ENCODE measurements at places on chromosomes 2 and 18. TPM values are rescaled to one million over a fixed set of nuclear protein-coding genes. Genes with fewer than 3 reads are reported as not detected.

DNA sequence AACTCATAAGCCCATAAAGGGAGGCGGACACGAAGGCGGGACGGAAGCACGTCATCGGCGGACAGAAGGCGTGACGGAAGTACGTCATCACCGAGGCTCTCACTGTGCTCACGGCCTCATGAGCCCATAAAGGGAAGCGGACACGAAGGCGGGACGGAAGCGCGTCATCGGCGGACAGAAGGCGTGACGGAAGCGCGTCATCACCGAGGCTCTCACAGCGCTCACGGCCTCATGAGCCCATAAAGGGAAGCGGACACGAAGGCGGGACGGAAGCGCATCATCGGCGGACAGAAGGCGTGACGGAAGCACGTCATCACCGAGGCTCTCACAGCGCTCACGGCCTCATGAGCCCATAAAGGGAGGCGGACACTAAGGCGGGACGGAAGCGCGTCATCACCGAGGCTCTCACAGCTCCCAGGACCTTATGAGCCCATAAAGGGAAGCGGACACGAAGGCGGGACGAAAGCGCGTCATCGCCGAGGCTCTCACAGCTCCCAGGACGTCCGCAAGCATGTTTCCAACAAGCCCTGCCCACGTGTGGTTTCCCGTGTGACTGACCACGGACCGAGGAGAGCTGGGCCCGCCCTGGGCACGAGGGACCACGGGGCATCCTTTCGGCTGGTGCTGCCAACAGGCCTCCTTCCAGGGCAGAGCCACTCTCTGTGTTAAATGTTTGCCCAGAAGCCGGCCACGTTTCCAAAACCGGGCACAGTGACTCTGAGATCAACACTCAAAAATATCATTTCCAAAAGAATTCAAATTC is 182.7 kb upstream of the SALL3 start:
- DNase-seq = no peak

DNA sequence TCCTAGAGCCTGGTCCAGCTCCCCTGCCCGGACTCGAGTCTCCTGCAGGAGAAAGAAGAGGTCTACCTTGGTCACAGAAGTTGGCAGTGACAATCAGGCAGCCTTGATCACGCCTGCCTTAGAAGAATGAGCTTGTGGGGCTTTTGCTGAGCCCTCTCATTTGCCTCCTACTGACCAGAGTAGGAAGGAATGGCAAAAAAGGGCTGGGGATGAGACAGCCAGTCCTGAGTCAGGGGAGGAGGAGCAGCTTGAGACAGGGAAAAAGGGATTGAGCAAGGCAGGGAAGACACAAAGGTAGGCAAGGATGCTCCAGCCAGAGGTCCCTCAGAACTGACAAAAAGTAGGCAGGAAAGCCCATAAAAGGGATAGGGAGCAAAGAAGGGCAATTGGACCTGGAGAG is 6.0 kb downstream of the WDR54 start:
- no peak for DNase-seq

GRCh38 chr2:163621445-163622004 is 114.3 kb downstream of the FIGN start:
- no peak for DNase-seq

DNA sequence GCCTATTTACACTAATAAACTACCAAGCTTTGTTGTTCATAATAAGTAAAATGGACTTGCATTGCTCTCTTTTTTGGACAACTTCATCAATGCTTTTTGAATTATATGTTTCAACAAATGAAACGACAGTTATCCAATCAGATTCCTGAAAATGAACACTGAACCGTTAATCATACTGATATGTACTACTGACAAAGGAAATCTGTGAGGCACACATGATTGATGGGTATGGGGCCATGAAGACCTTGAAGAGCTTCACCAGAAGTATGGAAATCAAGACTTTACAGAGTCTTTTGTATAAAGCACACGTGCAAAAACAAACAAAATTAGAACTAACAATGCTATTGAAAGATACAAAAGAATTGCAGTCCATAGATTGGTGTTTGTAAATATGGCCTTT is 51.2 kb downstream of the HNMT start:
- no peak for DNase-seq

DNA sequence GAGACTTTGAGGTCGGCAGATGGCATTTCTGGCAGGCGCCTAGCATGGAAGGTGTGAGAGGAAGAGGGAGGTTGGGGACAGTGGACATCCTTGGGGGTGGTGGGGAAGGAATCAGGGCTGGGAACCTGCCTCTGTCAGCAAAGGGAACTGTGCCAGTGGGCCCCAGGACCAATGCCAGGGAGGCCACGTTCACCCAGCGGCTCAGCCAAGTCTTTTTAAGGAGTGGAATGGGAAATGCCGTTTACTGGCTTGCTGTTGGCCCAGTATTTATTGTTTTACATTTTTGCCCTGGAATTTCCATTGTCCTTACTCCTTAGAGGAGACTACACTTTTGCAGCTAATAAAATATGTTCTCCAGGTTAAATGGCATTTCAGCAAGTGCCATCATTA is 135.2 kb downstream of the MCFD2 start:
- peak; percentile 62 for DNase-seq

- no peak for DNase-seq
These were observed 199.4 kb upstream of the FN1 start for GRCh38 chr2:215635071-215635787.

GRCh38 chr2:201320701-201321100 is 36.4 kb downstream of the FLACC1 start:
- DNase-seq = no peak

- no peak for DNase-seq
These were observed 714.8 kb downstream of the ADCYAP1 start for GRCh38 chr18:1619507-1619906.

- no peak for DNase-seq
These were observed 43.0 kb upstream of the MGAT4A start for GRCh38 chr2:98773907-98774306.

GRCh38 chr18:3623769-3624545 is 174.0 kb downstream of the TGIF1 start:
- DNase-seq = peak; percentile 84

DNA sequence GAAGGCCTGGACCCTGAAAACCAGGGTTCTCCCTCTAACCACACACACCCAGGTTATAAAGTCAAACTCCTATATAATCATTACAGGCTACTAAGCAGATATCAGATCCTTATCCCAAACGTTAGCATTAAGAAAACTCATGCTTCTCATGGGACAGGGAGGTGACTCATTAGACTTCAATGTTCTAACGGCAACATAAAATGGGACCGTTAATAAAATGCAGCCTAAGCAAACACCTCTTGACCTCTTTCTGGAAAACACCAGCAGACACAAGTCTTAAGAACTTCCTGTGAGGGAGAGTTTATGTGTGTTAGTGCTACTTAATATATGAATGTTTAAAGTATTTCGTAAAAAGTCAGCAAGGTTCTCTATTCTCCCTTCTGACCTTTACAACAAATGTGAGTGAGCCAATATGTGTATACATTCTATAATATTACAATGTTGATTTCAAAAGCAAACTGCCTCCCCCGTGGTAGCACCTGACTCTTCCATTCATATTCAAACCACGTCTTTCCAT is 31.7 kb downstream of the LPIN2 start:
- peak; percentile 59 for DNase-seq

DNA sequence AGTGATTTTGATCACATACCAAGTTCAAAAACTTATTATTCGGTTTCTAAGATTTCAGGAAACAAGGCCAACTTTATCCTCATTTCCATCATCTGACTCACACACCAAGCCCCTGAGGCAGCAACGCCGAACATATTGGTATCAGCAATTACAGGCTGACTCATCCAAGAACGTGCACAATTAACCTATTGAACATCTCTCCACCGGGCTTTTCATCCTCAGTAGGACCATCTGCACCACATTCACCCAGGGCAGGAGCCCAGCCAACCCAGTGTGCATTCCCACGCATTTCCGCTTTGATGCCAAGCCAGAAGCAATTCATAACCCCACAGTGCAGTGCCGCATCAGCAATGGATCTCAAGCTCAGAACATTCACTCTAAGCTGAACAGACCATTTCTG is 52.9 kb downstream of the SCG2 start:
- no peak for DNase-seq

The MBD2 gene
- 26.5 TPM for total RNA-seq

The UPP2 gene
- not detected for total RNA-seq

The MATN3 gene
- total RNA-seq = 0.31 TPM

The SH3YL1 gene
- 32.4 TPM for total RNA-seq

The RFX8 gene
- total RNA-seq = 1.9 TPM

The PUM2 gene
- 40.5 TPM for total RNA-seq

The OTOS gene
- not detected for total RNA-seq

The DCDC2C gene
- 0.18 TPM for total RNA-seq

The FHOD3 gene
- total RNA-seq = 27.7 TPM
